ENCODE measurements at places on chromosomes 1 and 21.

GRCh38 chr1:33335020-33335419 lies 14.1 kb upstream of the A3GALT2 start:
- no peak for DNase-seq

DNA sequence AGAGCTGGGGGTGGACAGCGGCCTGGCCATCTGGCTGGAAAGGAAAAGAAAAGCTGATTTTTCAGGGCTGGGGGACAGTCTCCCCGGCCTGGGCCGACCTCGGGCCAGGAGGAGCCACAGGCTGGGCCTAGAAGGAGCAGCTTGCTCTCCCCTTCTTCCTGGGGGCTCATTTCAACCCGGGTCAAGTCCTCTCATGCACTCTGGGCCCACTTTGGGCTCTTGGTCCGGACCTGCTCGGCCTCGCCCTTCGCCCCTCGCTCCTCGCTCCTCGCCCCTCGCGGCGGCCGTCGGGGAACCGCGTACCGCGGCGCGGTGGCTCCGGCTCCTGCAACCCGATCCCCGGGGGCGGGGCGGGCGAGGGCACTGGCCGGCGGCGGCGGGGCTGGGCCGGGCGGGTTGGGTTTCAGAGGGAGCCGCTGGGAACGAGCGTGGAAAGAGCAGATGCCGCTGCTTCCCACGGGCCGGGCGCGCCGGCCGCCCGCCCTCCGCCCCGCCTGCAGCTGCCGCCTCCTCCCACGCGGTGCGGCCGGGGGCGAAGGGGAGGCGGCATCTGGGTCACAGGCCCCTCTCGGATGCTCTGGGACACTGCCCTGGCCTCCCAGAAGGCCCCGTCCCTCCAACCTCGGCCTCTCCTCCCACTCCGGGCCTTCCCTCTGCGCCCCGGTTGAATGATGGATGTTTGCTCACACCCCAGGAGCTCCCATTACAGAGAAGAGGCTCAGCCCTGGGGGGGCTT lies 6.6 kb downstream of the HEYL start:
- no peak for DNase-seq

DNA sequence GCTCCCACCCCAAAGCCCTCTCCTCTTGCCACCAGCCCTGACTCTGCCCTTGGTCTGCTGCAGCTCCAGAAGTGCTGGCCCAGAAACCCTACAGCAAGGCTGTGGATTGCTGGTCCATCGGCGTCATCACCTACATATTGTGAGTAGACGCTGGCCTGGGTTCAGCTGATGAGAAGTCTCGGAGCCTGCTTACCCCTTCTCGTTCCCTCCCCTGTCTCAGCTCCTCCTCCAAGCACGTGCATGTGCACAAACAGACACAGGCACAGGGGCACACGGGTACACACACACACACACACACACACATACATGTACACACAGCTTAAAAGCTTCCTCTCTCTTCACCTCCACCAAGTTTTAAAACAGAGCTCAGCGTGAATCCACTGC lies 24.3 kb downstream of the CAMK1G start:
- no peak for DNase-seq

- no peak for DNase-seq
Measured at GRCh38 chr1:180912211-180912800, 391 bp upstream of the KIAA1614 start.

DNA sequence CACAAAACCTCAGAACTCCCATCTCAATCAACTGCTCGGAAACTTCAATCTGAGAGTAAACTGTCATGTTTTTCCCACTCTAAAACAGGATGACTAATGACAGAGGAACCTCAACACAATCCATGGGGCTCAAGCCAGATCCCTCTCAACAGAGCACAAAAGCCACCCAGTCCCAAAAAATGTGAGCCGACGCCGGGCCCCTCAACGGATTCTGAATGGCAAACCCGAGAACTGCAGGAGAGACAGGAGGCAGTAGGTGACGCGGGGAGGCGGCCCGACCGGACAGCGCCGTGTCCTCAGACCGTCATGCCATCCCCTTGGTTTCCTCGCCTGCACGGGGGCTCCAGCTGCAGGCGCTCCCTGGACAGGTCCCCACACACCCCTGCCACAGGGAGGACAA lies 53.4 kb downstream of the SSBP3 start:
- DNase-seq, result no peak

GRCh38 chr1:231039161-231040018 lies 664 bp downstream of the FAM89A start:
- DNase-seq, result peak; percentile 27

DNA sequence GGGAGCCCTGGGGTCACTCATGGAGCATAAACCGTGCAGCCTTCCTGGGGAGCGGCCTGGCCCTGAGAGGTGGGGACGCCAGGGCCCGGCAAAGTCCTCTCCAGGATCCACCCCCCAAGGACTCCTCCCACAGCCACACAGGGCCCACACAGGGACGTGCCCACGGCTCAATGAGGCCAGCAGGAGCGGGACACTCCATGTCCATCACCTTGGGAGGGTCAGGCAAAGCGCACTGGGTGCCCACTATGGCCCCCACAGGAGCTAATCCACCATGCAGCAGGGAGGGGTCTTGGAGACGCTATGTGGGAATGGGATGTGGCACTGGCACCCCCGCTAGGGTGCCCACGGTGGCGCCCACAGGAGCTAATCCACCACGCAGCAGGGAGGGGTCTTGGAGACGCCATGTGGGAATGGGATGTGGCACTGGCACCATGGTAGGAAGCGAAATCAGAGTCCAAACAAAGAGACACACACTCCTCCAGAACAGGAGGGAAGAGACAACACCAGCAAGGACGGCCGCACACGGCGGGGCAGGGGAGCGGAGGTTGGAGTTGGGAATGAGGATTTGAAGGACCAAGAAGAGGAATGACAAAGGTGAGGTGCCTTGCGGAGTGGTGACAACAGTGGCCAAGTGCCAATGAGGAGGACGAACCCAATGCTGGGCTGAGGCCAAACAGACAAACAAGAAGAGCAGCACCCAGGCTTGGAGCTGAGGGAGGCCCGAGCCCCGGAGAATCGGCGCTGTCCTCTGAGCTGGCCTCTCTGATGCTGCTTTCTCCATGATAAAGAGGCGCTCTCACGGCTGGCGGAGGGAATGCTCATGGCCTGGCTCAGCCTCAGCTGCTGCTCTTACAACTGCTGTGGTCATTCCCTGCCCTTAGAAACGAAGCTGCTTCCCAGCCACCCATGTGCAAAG lies 18.1 kb upstream of the SLC19A1 start:
- DNase-seq, result no peak

GRCh38 chr1:207747627-207748492 lies 4.0 kb upstream of the CD46 start:
- no peak for DNase-seq

DNA sequence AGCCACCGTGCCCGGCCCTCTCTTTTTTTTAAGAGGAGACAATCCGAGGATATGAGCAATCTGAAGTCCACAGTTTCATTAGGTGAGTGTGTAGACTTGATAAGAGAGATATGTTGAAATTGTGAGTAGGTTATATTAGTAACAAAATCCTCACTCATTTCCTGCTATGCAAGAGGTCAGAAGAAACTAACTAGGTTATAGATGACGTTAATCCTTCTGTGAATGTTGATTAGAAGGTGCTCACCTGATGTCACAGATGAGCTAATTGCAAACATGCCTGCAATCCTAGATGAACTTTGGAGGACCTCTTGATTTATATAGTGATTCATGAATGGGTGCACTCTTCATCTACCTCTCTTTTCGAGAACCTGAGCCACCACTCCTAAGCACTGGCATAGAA lies 29.3 kb downstream of the NTMT2 start:
- DNase-seq, result no peak

DNA sequence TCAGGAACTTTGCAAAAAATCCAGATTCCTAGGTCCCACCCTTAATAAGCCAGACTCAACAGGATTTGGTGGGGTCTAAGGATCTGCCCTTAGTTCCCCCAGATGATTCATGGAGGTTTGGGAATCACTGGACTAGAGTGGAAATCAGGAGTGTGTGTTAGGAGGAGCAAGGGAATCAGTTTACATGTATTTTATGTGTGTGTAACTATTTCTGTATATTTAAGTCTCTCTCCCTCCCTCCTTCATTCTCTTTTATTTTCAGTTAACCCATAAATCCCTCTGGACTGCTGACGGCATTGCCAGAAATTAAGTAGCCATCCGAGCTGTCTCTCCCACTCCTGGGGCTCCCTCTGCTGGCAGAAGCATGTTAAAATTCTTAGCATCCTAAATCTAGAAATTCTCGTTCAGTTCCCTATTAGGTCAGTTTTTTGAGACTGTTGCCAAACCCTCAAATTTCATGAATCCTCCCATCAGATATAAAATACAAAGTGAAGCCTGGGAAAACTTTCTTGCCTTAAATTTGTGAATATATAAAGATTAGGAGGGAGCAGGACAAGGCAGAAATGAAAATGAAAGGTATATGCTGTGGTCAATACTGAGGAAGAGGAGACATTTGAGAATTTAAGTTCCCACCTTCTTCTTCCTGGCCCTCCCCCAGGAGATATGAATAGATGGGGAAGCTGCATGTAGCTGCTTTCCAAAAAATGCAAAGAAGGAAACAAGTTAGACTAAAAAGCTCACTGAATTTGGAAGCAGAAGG lies 11.7 kb upstream of the HSD11B1 start:
- DNase-seq, result peak; percentile 77

DNA sequence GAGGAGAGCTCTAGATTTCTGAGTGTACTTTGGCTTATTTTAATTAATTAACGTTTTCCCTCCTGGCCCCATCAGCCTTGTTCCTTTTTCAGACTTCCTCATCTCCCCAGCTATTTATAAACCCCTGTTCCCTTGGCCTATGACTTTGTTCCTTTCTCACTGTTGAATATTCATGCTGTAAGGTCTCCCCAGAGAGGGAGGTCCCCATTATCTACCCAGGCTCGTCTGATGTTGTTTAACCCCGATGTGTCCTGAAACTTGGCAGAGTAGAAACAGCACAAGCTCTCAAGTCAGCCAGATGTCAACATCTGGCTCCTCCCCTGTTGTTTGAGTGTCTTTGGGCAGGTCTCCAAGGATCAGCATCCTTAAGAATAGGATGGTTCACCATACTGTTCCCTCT lies 153.6 kb downstream of the HIVEP3 start:
- DNase-seq, result no peak

DNA sequence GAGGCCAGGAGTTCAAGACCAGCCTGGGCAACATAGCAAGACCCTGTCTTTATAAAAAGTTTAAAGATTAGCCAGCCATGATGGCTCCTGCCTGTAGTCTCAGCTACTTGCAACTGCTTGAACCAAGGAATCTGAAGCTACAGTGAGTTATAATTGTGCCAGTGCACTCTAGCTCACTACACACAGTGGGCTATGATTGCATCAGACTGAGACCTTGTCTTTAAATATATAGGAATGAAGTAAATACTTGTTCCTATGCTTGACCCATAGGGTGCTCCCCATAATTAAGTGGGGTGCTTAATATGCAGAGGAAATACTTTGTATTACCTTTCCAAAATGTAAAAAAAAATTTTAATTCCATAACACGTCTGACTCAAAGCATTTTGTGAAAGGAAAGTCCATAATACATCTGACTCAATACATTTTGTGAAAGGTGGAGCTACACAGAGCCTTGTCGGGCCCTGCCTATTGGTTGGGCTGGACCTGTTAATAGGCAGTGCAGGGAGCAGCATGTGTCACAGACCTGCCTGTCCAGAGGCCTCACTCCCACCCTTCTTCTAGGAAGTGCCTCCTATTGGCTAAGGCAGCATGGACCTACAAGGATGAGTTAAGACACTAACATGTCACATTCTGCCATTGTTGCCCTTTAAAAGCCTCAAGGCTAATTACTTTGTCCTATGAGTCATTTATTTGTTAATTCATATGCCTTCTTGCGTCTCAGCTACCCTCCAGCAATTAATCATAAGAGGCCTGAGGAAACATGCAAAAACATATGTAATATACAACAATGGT lies 33.6 kb downstream of the CD58 start:
- DNase-seq, result no peak

GRCh38 chr1:165525708-165526107 lies 18.1 kb upstream of the LRRC52 start:
- DNase-seq, result no peak

DNA sequence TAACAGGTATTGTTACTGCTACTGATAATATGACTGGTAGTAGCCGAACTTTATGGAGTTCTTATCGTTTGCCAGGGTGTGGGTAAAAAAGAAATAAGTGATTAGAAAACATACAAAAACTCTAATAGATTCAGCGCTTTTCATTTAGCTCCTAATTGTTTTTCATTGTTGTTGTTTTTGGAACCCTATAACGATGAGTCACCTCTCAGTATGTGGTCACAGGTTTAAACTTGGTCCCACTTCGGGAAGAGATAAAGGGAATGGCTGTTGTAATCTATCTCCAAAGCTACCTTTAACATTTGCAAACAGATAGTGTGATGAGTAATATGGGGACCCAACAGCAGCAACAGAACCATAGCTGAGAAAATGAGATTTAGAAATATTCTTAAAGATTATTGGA lies 62.7 kb upstream of the BCL10 start:
- DNase-seq, result no peak

DNA sequence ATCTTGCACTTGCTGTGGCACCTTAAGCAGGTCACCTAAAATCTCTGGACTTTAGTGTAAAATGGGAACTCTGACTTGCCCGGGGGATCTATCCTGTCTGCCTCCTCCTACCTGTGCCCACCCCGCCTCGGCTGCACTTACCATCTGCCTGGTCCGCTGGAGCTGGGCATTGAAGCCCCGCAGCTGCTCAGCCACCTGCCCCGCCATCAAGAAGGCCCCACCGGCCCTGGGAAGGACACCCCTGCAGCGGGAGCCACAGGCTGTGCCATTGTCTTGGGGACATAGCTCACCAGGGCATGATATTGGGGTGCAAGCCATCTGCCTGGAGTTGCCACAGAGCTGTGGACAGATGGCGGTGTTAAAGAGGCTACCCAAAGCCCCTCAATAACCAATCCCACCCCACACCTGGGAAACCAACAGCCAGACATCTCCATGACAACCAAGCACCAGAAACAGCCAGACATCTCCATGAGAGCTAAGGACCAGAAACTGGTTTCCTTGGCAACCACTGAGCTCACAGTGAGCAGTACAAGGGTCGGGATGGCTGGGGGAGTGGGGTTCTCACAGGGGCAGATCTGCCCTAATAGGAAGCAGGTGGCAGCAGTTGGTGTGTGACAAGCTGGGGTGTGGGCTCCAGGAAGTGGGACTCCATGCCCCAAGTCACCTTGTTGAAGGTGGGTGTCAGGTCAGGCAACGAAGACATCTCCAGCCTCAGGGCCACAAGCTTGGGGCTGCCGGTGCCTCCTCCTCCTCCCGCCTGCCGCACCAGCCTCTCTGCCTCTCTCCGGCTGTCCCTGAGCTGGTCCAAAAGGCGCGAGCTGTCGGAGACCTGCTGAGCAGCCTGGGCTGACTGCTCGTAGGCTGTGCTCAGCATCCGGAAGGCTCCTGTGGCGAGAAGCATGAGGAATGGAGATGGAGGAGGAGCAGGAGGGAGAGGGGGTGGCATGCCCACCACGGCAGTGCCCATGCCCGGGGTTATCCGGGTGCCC lies 29.1 kb downstream of the LAMB3 start:
- DNase-seq, result no peak
